C1 segment of cervical spinal cord (tissue), 14 donors: ENCODE measurements at places on chromosomes 12 and 14.

DNA sequence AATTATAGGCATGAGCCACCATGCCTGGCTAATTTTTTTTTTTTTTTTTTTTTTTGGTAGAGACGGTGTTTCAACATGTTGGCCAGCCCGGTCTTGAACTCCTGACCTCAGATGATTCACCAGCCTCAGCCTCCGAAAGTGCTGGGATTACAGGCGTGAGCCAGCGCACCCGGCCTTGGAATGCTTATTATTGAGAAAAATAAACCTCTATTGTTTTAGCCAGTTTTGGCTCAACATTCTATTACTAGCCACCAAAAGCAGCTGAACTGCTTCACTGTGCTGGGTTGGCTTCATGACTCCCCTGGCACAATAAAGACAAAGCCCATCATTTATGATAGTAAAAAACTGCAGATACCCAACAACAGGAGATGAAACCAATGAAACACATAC is 93.5 kb upstream of the CEP83 start:
- DNase-seq, result peak; percentile 28

GRCh38 chr12:53744130-53744441 is 7.7 kb downstream of the CISTR start:
- no peak for DNase-seq

- no peak for DNase-seq
Observed at GRCh38 chr14:58200846-58201245, 897 bp downstream of the ACTR10 start.

- no peak for DNase-seq
Observed at GRCh38 chr14:40936861-40937260, 669.8 kb upstream of the LRFN5 start.

DNA sequence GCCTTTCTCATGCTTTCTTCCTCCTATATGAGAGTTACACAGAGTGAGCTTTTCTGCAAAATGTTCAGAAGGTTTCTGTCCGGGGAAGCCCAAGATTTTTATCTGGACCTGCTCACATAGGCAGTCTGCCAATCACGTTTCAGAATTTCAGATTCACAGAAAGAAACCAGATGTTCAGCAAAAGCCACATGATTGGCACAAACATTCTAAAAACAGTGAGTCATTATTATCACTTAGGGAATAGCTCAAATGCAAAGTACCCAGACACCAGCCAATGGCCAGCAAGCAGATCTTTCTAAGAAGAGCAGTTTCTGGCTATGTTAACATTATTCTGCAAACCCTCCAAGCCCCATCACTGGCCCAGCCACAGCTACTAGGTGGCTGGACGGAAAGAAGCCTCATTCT is 1558.5 kb upstream of the TMEM132C start:
- no peak for DNase-seq

GRCh38 chr12:13986031-13986430 is 4.6 kb upstream of the GRIN2B start:
- DNase-seq, result no peak

GRCh38 chr12:100724071-100724470 is 70.5 kb upstream of the ANO4 start:
- no peak for DNase-seq

DNA sequence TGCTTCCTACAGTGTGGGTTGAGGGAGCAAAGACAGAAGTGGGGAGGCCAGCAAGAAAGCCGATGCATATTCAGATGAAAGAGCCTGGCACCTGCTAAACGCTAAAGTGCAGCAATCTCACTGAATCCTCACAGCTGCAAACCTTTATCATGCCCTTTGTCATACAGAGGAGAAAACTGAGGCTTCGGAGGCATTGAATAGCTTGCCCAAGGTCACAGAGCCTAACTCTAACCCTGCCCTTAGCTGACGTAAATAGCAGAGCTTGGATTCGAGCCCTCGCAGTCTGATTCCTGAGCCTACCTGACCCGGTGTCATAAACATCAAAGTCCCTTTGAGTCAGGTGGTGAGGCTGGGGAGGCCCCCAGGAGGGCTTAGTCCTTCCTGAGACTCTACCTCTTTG is 54.9 kb downstream of the CMKLR1 start:
- no peak for DNase-seq

DNA sequence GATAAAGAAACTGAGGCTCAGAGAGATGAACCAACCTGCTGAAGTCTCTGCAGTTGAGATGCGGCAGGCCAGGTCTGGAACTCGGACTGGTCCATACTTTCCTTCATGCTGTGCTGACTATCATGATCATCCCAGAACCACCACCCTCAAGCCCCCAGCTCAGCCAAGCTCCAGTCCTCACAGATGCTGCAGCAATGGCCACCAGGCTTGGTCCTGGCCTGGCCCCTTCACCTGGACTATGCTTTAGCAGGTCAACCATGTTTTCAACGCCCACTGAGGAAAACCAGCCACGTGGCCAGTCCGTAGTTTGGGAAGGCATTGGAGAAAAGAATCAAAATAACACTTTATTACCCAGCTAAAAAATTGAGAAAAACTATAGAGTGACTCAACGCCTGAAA is 1.4 kb downstream of the GPR68 start:
- DNase-seq, result no peak

DNA sequence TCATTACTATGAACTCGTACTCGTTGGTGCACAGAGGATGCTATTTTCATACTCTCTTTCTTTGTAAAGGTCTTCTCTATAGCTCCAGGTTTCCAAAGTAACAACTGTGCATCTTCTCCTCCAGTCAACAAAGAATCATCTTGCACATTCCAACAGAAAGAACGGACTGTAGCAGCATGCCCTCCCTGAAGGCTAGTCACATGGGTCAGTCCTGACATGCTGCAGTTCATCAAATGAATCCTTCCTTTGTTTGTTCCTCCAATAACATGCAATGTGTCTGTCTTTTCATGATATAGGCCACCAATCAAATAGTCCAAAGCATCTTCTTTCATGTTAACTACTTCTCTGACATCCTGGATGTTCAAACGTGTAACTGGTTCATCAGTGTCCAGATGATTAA is 42.9 kb downstream of the WDR89 start:
- DNase-seq, result no peak

DNA sequence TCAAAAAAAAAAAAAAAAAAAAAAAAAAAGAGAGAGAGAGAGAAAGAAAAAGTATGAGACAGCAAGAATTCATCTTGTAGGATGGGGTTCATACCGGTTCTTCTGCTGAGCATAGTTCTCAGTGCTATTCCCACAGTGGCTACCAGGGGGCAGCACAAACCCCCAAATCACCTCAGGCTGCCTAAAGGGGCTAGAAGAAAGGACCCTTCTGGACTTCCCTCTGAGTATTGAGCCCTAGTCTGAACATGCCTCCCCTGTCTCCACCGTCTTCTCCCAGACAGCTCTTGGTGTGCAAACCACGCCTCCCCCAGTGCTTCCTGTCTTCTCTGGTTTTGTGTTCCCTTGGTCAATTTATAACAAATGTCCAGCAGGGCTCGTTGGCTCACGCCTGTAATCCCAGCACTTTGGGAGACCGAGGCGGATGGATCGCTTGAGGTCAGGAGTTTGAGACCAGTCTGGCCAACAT is 31.3 kb upstream of the SMUG1 start:
- peak; percentile 40 for DNase-seq

DNA sequence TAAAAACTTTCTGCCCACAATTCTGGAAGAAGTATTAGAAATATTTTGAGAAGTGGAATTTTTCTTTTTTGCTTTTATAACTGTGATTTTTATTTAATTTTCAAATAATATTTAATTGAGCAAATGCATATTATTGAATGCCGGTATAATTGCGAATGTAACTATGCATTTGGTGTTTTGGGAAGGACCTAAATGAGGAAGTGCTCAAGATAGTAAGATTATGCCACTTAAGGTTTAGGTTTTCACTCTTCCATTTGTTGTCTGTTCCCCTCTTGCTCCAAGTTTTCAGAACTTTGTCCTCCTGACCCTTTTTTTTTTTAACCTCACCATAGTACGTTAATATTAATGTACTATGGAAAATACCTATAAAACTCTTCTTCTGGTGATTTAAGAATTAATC is 85.8 kb downstream of the KIAA0586 start:
- DNase-seq, result no peak

GRCh38 chr12:89492883-89493282 is 31.7 kb downstream of the GALNT4 start:
- no peak for DNase-seq

- DNase-seq, result no peak
Observed at GRCh38 chr14:99316281-99317163, 44.5 kb upstream of the BCL11B start.

GRCh38 chr12:79238246-79238645 is 373.7 kb downstream of the SYT1 start:
- no peak for DNase-seq

DNA sequence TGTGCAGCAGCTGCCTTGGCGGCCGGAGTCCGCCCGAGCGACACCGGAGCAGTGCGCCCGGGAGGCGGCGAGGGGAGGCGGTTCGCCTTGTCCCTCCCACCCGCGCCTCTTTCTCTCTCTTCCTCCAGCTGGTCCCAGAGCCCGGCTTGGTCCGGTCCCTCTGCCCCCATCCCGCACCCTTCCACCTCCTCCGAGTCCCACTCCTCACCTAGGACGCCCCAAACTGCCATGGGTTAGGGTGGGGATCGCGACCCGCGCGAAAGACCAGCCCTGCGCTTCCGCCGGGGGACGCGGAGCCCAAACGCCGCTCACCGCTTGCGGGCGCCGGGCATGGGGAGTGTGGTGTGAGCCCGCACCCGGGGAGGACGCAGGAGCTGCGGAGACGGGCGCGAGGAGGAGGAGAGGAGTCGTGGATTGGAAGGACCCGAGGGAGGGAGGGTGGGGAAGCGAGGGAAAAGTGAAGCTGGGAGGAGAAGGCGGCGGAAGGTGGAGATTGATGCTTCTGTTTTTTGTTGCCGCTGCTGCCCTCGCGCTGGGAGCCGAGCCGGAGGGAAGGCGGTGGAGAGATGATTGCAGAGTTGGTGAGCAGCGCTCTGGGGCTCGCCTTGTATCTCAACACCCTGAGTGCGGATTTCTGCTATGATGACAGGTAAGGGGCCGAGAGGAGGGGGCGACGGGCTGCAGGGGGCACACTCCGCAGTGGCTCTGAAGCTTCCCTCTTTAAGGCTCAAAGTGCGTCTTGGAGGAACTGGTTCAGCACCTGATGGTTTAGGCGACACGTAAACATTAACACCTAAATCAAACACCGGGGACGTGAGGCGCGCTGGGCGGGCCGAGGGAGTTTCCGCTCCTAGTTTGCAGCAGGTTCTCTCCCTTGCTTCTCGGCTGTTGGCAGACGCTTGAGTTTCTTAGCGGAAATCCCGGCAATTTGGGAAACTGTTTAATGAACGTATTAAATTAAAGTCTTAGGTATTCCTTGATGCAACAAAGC is 610 bp downstream of the TMTC2 start:
- DNase-seq, result peak; percentile 64

DNA sequence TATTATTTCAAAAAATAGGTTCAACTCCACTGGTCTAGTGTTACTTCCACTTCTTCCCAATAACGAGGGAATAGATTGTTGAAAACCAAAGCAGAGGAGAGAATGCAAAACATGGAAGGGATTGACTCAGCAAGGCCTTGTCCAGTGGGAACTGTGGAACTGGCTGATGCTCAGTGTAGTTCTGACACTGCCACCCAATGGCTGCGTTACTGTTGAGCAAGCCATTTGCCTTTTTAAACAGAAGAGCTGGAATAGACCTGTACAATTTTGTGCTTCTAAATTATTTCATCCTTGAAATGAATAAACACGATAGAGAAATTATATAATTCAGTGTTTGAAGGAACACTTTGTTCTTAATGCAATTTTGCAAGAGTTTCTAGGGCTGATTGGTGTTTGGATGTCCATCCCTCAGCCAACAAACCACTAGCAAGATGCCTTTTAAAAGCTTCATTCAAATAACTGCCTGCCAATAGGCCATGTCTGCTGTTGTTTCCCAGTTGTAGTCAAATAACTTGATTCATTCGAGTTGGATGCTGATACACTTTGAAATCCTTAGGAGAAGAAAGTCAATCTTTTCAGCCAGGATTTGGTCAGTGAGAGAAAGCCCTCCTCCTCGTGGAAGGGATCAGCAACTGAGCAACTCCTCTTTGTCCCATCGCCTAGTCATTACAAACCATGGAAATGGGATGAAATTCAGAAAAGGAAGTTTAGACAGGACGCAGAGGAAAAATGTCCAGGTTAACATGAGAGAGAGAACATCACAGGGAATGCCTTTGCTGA is 7.3 kb upstream of the MGP start:
- no peak for DNase-seq

DNA sequence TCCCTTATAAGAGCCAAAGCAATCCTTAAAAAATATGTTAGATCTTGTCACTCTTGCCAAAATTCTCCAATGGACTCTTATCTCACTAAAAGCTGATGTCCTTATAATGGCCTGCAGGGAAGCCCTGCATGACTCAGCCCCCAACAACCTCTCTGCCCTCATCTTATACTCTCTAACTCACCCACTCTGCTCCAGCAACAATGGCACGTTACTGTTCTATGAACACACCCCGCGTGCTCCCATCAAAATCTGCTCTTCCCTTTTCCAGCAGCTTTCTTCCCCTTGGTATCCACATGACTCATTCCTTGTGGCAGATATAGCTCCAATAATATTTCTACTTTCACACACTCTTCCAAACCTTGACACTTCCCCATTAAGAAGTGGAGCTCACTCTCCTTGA is 108.1 kb downstream of the DENND5B start:
- DNase-seq, result no peak

DNA sequence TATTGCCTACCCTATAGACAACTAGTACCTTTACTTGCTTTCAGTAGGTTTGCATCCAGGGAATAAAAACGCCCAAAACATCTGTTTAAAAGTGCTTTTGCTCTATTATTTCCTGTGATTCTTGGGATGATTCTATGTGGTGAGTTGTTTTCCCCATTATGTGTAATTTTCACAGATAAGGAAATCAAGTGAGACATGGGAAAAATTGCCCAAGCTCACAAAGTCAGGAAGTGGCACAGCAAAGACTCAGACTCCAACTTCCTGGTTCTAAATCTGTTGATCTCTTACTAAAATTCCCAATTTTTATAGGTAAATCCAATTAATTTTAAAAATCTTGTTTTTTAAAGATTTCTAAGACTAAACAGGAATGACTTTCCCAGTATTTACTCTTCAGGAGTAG is 39.0 kb downstream of the NID2 start:
- no peak for DNase-seq

GRCh38 chr12:4960547-4960946 is 50.8 kb downstream of the KCNA1 start:
- DNase-seq, result no peak

DNA sequence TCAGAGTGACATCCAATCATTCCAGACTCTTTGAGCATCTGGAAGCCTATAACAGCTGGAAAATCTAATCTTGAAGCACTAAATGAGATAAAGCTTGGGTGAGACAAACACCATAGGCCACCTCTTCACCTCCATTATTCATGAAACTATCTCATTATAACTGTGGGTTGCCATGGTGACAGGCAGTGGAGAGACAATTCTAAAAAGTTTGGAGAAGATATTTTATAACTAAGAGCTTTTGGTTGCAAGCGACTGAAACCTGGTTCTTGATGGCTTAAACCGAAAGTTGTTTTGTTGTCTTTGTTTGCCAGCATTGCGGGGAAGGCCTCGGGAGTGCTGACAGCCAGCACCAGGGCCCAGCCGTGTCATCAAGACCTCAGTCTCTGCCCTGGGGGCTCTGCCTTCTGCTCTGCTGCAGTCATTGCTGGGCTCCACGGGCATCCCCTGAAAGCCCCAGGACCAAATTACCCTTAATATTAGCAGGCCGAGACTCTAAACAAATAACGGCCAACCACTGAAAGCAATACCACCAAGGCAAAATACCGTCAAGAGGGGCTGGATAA is 353.6 kb upstream of the SFSWAP start:
- DNase-seq, result no peak

- no peak for DNase-seq
Observed at GRCh38 chr12:27672051-27672450, 24.2 kb upstream of the REP15 start.
